Activated CD4-positive, alpha-beta T cell treated with anti-CD3 and anti-CD28 coated beads for 24 hours (primary cell): ENCODE measurements at places on chromosomes 12 and 14.

GRCh38 chr12:26346736-26347135 is 151.4 kb downstream of the SSPN start:
- no peak for DNase-seq

DNA sequence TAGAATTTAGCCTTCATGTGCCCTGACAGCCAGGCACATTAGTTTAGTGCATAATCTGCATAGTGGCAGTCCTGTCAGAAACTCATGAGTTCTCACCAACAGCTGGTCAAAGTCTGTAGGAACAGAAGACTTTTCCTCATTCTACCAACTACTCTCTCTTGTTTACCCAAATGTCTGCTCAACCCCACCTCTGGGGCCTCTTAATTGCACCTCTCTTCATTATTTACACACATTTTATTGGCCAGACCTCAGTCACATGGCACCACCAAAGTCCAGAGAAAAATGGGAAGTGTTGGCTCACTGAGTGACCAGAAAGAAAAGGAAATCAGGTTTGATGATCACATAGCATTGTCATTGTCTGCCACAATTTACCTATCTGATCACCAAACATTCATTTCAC is 114.6 kb upstream of the PLXNC1 start:
- DNase-seq, result no peak

DNA sequence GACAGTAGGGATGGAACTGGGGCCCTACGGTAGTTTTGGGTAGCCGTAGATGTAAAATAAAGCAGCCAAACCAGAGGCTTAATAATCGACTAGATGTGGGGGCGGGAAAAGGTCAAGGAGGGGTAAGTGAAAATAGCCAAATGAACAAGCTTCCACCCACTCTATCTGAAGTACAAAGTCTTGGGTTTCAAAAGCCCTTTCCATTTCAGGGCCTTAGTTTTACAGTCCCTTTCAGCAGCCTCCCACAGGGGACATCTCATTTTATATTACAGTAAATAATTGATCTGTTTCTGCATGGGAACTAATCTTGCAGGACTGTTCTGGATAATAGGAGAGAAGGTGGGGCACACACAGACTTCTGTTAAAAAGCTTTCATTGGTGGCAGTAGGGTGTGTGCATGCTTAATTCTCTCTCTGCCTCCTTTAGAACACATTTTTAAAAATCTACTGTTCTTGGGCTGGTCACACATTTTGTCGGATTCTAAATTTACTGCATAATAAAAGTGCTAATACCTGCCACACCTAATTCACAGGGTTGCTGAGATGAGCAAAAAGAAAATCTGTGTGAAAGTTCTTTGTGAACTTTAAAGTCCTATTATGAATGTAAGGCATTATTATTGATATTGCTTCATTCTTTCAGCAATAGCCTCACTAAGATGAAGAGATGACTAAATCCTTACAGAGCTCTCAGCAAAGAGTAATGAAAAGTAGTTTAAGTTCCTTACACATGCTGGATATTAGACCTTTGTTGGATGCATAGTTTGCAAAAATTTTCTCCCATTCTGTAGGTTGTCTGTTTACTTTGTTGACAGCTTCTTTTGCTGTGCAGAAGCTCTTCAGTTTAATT is 104.6 kb downstream of the ITPR2 start:
- no peak for DNase-seq

GRCh38 chr12:31906557-31907301 is 52.5 kb upstream of the RESF1 start:
- DNase-seq, result no peak

GRCh38 chr12:53623548-53624385 is 2.4 kb downstream of the ATF7 start:
- DNase-seq, result no peak

GRCh38 chr12:13375583-13376345 is 179.2 kb downstream of the EMP1 start:
- DNase-seq, result no peak

GRCh38 chr14:58747181-58747580 is 109.4 kb downstream of the DACT1 start:
- no peak for DNase-seq

DNA sequence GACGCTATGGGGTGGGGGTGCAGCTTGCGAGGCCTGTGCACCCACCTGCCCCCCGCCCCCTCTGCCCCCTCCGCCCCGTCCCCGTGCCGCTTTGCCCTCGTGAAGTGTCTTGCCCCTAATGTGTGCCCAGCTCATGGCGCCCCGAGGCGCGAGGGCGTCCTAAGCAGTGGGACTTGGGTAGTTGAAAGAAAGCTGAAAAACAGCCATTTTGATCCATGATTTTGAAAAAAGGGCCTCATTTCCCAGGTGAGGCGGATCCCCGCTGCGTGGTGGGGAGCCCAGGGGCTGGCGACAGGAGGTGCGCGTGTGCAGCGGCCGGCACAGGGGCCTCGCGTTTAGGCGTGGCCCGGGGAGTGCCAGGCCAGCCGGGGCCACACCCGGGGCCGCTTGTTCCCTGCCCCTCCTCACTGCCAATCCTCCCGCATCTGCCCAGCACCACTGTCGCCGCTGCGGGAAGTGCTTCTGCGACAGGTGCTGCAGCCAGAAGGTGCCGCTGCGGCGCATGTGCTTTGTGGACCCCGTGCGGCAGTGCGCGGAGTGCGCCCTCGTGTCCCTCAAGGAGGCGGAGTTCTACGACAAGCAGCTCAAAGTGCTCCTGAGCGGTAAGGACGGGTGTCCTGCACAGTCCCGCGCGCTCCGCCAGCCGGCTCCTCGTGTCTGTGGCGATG is 11.8 kb downstream of the ZFYVE21 start:
- no peak for DNase-seq

DNA sequence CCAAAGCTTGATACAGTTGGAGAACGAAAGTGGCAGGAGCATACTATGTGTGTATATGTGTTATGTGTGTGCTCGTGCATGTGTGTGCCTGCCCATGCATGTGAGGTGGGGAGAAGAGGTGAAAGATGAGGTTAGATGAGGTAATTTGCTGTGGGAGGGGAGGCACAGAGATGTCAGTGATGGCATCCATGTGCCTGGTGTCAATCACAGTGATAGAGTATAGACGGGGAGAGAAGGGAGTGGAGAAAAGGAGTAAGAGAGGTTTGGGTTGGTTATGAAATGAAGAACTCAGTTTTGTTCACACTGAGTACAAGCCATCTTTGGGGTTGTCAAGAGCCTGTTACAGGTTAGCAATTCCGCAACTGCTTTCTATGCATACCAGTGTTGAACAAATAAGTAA is 14.6 kb upstream of the NYNRIN start:
- no peak for DNase-seq

DNA sequence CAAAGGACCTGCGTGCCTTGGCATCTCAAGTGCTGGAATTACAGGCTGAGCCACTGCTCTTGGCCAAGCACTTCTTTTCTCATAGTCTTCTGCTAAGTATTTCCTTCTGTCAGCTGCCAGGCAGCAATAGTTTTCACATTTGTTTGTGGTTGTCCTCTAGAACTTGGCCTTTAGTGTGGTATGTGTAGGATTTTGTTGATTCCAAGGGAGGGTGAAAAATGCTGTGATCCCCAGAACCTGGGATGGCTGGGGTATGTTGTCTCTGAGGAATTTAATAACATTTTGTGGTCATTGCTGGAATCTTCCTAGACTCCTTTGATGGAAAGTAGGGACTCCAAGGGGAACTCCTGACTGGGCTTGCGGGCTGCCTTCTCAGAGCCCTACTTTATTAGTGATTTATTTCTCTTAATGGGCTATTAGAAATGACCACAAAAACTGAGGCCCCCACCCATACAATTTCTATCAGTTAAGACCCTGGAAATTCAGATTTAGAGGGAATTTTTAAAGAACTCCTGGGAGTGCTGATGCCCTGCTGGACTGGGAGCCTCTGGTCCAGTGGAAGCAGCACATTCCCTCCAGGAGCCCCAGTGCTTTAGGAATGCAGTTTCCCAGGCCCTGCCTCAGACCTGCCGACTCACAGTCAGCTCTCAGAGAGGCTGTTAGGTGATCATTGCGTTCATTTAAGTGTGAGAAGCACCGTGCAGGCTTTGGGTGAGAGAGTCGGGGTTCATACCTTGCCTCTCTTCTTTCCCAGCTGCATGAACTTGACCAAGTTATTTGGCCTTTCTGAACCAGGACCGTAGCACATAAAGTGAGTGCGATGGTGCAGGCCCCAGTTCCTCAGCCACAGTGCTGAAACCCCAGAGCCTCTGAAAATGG is 22.7 kb downstream of the TRAF3 start:
- DNase-seq, result no peak

DNA sequence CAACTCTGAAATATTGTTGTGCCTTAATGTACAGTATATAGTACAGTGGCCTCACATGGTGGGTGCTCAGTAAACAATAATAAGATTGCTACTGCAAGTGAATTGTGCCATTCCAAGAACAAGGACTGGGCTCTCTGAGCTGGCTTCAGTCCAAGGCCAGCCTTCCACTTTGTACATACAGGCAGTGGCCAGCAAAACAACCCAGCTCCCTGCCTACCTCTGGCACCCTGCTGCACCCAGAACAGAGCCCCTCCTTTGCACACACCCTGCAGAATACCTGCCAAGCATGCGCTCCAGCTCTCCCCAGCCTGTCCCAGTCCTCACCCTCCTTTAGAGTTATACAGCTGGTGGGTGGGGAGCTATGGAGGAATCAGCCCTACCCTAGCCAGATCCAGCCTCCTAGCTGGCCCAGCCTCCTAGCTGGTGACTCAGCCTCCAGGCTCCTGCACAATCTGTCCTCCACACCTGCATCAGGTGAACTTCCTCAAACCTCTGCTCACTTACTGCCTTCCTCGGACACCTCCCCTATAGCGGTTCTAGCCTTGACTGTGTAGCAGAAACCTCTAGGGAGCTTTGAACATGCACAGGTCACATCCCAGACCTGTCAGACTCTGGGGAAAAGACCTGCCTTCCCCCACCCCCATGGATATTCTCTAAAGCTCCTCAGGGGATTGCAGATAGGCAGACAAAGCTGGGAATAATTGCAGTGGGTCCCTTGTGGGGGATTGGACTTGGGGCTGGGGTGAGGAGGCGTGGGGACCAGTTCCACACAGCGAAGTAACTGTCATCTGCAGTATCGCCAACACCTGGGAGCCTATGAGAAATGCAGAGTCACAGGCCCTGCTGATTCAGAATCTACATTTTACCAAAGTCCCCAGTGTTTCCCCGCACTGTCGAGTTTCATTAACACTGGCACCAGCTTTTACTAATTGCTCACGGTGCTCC is 17.9 kb downstream of the ZDHHC22 start:
- no peak for DNase-seq

- DNase-seq, result no peak
Observed at GRCh38 chr14:34251662-34252061, 210.4 kb downstream of the SPTSSA start.

GRCh38 chr14:68922886-68923285 is 56.2 kb downstream of the ACTN1 start:
- no peak for DNase-seq

- DNase-seq, result no peak
Observed at GRCh38 chr14:69289811-69290520, 30.0 kb downstream of the GALNT16 start.

DNA sequence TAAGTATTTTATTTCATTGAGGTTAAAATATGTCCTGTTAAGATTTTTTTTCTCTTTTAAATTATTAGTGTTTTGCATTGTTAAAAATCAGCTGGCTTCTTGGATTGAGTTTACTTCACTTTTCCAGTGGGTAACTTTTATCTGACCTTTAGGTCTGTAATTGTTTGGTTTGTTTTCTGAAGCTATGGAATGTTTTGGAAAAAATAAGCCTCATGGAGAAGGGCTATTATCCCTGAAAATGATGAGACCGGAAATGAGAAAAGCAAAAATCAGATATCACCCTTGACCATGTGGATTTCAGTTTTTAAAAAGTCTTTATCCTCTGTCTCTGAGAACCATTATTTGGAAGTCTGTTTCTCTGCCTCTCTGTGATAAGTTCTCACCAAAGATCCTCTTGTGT is 180.9 kb downstream of the RAD51B start:
- no peak for DNase-seq

- DNase-seq, result no peak
Observed at GRCh38 chr14:105099778-105100177, 34.5 kb upstream of the GPR132 start.

- no peak for DNase-seq
Observed at GRCh38 chr14:50910495-50911420, 33.5 kb downstream of the PYGL start.

- no peak for DNase-seq
Observed at GRCh38 chr14:105817971-105818711, 291.8 kb downstream of the TMEM121 start.

GRCh38 chr14:79421811-79422210 is 789.5 kb downstream of the DIO2 start:
- DNase-seq, result no peak

DNA sequence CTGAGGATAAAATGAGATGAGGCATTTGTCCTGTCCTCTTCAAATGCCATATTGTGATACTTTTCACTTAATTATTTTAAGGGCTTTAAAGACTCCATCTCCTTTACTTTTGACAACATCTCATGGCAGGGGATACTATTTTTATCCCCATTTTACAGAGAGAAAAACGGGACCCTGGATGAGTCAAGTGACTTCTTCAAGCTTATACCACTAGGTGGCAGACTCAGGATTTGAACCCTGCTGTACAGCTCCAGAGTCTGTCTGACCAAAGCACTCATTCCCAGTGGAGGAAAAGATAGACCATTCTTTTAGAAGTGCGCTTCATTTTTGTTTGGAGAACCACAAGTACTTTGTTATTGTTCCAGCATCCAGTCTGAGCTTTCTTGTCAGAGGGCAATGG is 1.7 kb upstream of the SMOC1 start:
- no peak for DNase-seq

GRCh38 chr12:19988948-19989347 is 379.4 kb upstream of the PDE3A start:
- DNase-seq, result no peak

GRCh38 chr14:71117839-71118743 is 210.8 kb downstream of the PCNX1 start:
- no peak for DNase-seq

DNA sequence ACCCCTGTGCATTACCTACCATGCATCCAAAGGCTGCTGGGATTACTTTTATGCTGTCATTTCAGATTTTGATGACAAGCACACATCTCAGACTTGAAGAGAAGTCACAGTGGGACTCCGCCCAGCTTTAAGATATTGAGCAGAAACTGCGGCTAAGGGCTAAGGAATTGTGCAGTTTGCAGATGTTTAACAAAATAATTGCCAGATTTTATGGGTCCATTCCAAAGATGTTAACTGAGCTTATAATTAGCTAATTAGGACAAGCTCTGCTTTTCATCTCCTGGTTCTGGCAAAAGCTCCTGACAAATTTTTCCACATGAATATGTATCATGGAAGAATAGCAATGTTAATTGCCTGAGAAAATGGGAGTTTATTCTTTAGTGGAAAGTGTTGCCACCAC is 344.4 kb upstream of the ATXN7L3B start:
- DNase-seq, result no peak

- DNase-seq, result no peak
Observed at GRCh38 chr12:70744178-70744577, 106.9 kb upstream of the PTPRB start.

DNA sequence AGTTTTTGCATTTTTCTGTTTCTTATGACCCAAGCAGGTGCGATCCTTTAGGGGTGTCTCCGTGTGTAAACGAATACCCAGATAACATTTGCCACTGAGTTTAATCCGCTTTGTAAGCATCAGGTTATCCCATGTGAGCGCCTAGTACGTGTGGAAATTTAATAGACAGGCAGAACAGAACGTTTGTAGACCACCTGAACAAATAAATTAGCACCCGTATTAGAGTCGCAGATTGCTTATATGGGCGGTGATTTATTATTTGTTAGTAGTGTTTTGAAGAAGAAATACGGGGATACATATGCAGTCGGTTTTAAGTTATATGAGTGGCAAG is 325 bp downstream of the C12orf60 start:
- no peak for DNase-seq

GRCh38 chr12:57936513-57936883 is 4.9 kb upstream of the ATP23 start:
- no peak for DNase-seq

- DNase-seq, result no peak
Observed at GRCh38 chr12:2540535-2540941, 254.2 kb upstream of the FKBP4 start.
